H54 (cell line): ENCODE measurements at places on chromosomes 2 and 18.
A peak's percentile ranks its signal among the peaks of the same experiment; 100 is the strongest.

GRCh38 chr2:64854773-64855237, 134.4 kb upstream of the SLC1A4 start:
- no peak for DNase-seq

DNA sequence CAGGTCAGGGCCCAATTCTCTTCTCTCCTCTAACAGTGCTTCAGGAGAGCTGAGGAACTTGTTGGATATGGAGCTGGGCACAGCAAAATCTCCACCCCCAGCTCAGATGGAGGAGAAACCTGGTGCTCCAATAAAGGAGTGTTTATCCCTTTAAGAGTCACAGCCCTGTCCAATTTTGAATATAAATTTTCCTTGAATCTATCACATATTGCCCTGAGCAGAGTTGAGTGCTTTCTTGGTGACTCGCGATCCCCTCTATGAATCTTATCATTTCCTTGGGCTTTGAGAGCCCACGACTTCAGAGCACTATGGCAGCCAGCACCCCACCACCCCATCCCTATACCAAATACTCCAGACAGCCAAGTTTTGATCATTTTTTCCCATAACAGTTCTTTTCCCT, 34.4 kb upstream of the SMAD7 start:
- DNase-seq = no peak

DNA sequence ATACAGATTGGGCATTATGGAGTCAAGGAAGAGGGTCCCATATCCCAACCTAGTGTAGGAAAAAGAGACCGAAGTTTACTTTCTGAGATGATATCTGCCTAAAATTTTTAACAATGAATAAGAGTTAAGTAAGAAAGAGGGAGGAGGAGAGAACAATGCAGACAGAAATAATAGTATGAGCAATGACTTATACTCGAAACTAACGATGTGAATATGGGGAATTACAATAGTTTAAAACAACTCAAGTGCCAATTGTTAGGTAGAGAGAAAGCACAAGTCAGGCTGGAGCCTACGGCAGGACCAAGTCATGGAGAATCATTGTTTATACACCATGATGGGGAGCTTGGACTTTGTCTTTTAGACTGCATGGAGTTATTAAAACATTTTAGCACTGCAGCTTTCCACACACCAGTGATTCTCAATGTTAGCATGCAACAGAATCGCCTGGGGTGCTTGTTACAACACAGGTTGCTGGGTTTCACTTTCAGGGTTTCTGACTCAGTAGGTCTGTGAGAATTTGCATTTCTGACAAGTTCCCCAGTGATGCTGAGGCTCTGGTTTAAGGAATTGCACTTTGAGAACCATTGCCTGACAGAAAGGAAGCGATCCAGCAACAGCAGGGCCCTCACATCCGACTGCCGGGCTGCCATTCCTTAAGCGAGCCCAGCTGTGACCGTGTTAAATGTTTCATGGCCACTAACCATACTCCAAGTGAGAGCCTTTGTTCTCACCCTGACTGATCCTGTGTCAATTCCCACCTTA, 511.2 kb downstream of the DCDC2C start:
- no peak for DNase-seq

GRCh38 chr2:3199627-3200345, 177.8 kb downstream of the EIPR1 start:
- DNase-seq = no peak

- no peak for DNase-seq
Observed at GRCh38 chr2:86788881-86789686, 1.6 kb downstream of the CD8A start.

- DNase-seq = peak; percentile 2
Observed at GRCh38 chr2:81545626-81546025, 1241.1 kb upstream of the LRRTM1 start.

- DNase-seq = no peak
Observed at GRCh38 chr2:174085781-174086180, 120.6 kb upstream of the SP3 start.

- DNase-seq = peak; percentile 15
Observed at GRCh38 chr18:22391407-22392345, 26.0 kb downstream of the CTAGE1 start.

DNA sequence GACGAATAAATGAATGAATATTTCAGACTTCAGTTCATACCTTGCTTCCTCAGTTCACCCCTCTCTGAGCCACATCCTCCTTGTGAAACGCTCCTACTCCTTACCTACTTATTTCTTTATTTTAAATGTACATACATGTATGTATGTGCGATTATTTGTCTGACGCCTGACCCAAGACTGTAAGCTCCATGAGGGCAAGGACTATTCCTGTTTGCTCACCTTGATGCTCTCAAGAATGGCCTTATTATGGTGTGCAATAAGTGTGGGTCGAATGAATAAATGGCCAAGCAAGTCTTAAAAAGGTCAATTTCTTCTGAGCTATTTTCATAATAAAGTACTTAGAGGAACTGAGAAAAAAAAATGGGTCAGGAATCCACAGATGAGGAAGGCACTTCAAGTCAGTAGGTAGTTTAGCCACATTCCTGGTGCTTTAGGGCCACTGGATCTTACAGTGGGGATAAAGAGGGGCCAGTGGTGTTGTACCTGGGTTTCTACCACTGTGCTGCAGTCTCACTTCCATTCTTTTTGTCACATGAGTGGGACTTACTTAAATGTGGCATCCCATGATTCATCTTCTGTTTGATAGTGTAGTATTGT, 74.7 kb downstream of the SDC1 start:
- DNase-seq = no peak

DNA sequence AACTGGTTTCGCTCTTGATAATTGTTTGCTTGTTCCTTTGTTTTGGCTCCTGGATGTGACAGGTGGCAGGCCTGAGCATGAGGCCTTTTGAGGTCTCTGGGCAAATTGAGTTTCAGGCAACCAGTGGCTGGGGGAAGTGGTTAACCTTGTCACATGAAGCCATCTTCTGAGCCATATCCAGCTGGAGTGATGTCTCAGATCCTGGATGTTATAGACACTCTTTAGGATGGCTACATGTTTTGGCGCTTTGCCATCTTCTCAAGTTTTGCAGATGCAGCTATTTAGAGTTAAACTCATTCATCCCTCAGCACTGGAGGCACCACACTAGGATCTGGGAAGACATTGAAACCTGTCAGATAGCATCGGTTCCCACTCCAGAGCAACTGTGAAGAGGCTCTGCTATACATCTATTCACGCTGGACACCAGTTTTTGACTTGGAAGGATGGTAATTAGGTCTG, 25.3 kb upstream of the TACR1 start:
- DNase-seq = no peak
